ENCODE measurements at places on chromosomes 5 and 9. TPM values are rescaled to one million over a fixed set of nuclear protein-coding genes. Genes with fewer than 3 reads are reported as not detected.

GRCh38 chr5:82106756-82107155 is 134.9 kb downstream of the ATG10 start:
- DNase-seq, result peak; percentile 23

GRCh38 chr5:177371120-177372033 is 12.9 kb upstream of the SLC34A1 start:
- no peak for DNase-seq

Gene PCDHA11
- polyA plus RNA-seq, result 0.77 TPM

DNA sequence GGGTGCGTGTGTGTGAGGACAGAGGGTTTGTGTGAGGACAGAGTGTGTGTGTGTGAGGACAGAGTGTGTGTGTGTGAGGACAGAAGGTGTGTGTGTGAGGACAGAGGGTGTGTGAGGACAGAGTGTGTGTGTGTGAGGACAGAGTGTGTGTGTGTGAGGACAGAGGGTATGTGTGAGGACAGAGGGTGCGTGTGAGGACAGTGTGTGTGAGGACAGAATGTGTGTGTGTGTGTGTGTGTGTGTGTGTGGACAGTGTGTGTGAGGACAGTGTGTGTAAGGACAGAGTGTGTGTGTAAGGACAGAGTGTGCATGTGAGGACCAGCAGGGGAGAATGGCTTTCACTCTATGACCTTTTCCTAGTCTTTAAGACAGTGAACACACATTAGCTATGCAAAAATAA is 63.1 kb upstream of the UBAC1 start:
- DNase-seq, result no peak

DNA sequence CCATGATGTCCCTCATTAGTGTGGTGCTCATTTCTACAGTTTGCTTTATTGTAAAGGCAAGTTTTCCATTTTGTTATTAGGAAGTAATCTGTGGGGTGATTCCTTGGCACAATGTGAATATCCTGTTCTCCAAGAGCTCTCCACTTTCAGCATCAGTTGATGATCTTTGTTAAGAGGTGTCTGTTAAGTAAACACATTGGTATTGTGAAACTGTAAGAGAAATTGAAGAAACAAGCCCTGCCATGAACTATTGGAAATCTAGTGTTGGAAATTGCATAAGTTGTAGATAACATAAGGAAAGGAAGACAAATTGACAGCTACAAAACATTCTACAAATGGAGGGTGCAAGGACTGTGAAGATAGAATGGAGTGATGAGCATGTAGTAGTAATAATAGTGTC is 17.2 kb downstream of the RNF14 start:
- DNase-seq, result no peak

DNA sequence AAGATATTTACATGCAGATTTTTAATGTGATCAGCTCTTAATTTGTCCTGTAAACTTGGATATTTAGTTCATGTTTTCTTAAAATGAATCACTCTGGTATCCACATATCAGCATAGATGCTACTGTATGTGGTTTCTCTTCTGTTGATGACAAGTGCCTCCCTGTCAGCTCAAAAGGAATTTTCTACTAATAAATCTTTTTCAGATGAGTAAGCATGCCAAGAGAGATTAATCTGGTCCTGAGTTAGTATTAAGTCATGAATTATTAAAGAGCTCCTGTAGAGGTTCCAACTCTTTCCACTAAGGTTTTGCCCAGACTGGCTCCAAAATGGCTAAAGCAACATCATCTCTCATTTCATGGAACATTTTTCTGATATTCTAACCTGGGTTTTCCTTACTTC is 129.2 kb downstream of the GOLPH3 start:
- no peak for DNase-seq

- no peak for DNase-seq
These were observed 37.1 kb upstream of the FAT2 start for GRCh38 chr5:151628112-151628823.

DNA sequence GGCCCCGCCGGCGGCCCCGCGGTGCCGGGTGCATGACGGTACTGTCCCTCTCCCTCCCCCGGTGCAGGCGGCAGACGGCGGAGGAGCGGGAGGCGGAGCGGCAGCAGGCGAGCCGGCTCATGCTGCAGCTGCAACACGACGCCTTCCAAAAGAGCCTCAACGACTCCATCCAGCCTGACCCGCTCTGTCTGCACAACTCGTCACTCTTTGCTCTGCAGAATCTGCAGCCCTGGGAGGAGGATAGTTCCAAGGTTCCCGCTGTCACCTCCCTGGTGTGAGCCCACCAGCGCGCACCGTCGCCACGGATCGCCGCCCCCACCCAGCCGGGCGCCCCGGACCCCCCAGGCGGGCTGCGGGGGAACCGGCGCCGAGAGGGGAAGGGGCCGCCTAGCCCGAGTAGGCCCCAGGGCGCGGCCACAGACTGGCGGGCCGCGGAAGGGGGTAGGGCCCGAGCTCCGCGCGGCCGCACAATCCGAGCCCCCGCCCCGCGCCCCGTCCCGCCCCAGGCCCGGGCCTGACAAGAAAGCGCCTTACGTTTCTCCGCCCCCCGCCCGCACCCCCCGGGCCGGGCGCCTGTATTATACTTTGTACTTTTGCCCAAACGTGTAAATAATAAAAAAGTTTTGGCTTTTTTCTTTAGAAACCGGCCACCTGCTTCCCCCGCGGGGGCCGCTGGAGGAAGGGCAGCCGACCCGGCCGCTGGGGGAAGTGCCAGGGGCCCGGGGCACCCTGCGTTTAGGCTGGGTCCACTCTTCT is 2.5 kb downstream of the TLX3 start:
- peak; percentile 68 for DNase-seq

- no peak for DNase-seq
These were observed 169.7 kb upstream of the CDH9 start for GRCh38 chr5:27208051-27208450.

DNA sequence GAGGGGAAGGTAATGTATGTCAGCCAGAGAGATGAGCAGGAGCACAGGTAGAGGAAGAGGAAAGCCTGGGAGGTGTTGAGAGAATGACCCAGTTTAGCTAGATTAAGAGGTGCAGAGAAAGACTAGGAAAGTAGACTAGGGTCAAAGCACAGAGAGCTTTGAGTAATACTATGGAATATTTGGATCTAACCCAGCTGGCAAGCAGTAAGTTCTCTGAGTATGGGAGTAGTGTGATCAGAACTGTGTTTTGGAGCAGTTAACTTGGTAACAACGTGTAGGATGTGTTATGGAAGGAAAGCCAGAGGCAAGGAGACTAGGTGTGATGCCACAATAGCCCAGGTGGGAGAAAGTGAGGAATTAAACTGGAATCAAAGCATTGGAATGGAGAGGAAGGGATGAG is 84.9 kb upstream of the PTGER4 start:
- no peak for DNase-seq

Gene ARHGEF28
- 21.9 TPM for polyA plus RNA-seq

GRCh38 chr9:103902263-103902662 is 191.8 kb upstream of the SMC2 start:
- DNase-seq, result no peak

Gene ANGPTL2
- 4.3 TPM for polyA plus RNA-seq

- no peak for DNase-seq
These were observed 98.2 kb upstream of the ALDH1A1 start for GRCh38 chr9:73050887-73051550.

Gene CSF1R
- 7.5 TPM for polyA plus RNA-seq
